ENCODE measurements at places on chromosomes 3 and 15.

- no peak for DNase-seq
These were observed 50.4 kb upstream of the TRA2B start for GRCh38 chr3:185988080-185988815.

DNA sequence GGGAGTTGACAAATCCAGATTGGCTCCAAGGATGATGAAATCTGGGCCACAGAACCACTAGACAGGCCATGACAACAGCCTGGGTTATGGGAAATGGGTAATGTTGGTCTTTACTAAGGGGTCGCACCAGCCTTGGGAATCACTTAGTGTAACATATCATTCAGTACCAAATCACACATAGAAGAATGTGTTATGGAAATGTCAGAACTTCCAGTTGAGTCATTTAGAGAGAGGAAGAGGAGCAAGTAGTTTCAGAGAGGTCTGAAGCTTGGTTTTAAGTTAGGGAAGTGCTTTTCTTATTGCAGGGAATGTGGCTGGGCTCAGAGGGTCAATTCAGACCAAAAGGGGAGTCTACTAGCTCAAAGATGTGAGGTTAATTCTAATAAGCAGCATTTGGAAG, 241.6 kb upstream of the ZPLD1 start:
- no peak for DNase-seq

DNA sequence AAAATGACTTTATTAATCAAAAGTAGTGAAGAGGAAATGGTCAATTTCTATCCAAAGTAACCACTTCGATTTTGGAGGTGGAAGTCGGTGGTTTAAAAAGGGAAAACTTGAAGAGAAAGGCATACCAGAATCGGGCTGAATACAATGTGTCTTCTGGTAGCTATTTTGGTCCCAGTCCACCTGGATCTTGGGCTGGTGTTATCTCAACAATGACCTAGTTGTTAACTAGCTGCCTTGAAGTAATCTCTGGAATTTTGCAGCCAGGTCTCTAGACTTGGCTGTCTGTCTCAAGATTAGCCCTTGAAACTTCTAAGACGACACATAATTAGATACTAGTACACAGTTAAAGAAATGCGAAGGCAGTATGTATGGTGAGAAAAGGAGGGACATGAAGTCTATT, 409.8 kb downstream of the GRM7 start:
- DNase-seq = no peak

DNA sequence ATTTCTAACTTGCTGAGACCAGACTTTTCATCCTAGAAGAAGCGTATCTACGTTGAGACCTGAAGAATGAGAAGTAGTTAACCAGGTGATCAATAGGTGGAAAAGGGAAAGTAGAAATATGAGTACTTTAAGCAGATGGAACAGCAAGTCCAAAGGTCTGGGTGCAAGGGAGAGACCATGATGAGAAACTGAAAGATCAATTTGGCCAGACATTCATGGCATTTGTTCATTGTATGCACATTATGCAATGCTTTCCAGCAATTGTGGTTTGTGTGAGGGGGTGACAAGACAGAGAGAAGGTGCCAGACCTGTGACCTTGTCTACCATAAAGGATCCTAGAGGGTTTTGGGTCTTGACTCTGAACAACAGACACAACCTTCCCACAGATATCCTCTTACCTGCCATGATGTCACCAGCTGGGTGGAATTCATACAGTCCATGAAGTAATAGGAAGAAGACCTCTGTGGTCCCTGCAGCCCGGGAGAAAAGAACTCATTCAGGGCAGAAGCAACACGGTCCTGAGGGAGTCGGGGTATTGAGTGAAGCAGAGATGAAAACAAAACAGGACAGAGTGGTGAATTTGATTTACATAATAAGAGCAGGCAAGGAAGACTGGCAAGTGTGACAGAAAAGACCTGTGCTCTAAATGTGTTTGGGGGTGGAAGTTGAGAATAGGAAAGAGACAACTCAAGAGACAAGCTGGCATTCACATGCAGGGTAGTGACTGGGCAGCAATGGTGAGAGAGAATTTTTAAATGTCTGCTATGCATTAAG, 63.4 kb upstream of the PSMD6 start:
- no peak for DNase-seq

DNA sequence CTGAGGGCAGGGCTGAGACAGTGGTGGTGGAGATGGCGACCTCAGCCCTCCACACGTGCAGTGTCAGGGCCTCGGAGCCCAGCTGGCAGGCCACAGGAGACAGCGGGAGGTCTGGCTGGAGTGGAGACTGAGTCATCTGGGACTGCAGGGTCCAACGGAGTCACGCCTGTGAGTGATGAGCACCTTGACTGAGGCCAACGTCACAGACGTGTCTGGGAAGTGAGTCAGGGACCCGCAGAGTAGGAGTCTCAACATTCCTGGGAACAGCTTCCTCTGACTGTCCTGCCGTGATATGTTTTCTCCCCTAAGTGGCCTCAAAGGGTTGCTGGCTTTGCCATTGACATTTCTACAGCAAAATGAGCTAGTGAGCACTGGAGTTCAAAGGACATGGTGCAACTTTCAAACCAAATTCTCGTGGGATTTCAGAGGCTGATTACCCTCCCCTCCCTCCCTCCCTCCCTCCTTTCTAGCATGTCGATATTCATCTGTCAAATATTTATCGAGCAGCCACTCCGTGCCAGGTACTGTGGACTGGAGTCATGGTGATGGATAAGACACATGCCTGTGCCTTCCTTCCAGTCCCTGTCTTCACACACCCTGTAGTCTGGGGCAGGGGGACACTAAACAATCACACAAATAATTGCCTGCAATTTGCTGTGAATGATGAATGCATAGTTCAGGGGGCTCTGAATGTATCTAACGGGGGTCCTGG, 53.3 kb upstream of the AMOTL2 start:
- DNase-seq = no peak

DNA sequence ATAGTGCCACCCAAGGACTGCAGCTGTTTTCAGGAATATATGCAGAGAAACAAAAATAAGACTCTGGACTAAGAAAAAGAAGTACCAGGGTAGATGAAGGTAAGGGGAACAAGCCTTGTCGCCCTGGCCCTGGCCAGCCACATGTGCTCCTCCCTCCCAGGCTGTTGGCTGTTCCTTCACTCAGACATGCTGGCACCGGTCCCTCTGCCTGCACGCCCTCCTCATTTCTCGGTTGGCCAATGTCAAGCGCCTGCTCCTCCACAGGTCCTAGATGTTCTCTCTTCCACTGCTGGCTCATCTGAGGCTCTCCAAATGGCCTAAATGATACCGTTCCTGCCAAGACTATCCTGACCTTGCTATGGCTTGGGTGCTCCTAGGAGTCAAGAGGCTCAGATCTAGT, 288.4 kb upstream of the LYSMD4 start:
- no peak for DNase-seq

- DNase-seq = no peak
These were observed 705 bp downstream of the DLL4 start for GRCh38 chr15:40929660-40930429.

DNA sequence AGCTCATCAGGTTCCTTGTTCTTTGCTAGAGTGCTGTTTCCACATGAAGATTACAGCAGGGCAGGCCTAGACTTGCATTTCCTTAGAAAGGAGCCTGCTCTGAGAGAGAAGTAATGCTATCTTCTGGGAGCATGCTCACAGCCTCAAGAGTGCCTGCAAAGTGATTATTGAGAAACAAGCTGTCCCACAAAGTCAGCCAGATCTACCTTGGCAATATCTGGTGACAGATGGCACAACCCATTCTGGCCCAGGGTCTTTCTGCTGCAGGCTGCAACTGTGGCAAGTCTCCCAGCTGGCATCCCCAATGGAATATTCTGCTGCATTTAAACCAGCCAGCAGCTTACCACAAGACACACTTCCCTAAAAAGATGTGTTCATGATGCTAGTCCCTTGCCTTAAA, 29.3 kb downstream of the MTMR10 start:
- DNase-seq = no peak
